ENCODE measurements at places on chromosomes 7 and 10.

GRCh38 chr10:62437696-62438095 is 63.5 kb downstream of the ZNF365 start:
- DNase-seq: no peak

DNA sequence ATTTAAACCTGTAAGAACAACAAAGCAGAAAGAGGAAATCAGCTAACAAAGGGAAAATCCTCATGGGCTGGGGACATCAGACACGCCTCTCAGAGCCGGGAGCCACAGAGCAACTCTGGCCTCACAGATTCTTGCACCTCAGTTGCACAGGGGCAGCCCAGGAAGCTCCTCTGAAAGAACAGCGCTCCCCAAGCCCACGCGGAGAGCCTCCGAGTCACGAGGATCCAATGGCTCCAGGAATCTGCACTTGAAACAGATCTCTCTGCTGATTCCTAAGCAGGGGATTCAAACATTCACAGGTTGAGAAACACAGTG is 213.2 kb upstream of the MGMT start:
- no peak for DNase-seq

DNA sequence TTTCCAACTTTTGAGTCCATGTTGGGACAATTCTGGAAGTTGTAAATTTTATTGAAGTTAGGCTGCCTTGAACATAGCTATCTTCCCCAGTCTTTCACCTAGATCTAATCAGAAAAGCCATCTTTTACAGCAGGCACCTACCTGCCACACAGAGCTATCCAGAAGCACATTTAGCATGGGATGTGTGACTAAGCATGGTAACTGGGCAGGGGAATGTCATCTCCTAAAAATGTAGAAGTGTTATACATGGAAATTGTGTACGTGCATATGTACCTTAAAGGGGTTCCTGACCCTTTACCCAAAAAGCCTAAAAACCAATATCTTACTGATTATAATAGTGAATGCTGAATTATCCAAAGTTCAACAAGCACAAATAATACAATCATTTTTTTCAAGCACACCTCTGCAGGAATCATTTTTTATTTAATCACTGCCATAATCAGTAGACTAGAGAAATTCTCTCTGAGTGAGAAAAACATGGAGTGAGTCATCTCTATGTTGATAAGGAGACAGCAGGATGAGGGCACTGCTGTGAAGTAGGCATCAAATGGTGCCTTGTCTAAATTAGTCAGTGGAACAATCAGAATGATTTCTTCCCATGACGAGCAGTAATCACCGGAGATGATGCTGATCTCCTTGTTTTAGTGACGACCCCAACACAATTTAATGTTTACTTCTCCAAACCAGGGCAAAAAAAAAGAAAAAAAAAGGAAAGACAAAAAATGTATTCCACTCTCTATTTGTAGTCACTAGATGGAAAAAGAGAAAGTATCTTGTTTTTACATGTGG is 75.9 kb downstream of the SORBS1 start:
- no peak for DNase-seq

- no peak for DNase-seq
Observed at GRCh38 chr7:64946772-64947171, 43.7 kb downstream of the ZNF273 start.

DNA sequence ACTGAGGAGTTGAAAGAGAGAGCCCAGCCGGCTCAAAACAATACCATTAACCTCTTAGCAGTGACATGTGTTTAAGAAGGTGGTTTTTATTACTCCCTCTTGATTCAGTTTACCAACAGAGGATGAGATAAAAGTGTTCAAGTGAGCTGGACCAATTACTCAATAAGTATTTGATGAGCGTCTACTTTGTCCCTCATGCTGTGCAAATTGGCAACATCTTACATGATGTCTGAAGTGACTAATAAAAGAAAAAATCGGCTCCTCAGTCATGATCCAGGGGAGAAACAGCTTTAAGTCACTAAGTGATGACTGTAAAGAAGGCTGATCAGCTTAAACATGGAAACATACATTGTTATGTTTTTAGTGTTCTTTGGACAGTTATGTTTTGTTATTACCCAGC is 7.8 kb downstream of the WNT16 start:
- DNase-seq: no peak

- no peak for DNase-seq
Observed at GRCh38 chr7:138545123-138545522, 85.1 kb downstream of the TRIM24 start.

DNA sequence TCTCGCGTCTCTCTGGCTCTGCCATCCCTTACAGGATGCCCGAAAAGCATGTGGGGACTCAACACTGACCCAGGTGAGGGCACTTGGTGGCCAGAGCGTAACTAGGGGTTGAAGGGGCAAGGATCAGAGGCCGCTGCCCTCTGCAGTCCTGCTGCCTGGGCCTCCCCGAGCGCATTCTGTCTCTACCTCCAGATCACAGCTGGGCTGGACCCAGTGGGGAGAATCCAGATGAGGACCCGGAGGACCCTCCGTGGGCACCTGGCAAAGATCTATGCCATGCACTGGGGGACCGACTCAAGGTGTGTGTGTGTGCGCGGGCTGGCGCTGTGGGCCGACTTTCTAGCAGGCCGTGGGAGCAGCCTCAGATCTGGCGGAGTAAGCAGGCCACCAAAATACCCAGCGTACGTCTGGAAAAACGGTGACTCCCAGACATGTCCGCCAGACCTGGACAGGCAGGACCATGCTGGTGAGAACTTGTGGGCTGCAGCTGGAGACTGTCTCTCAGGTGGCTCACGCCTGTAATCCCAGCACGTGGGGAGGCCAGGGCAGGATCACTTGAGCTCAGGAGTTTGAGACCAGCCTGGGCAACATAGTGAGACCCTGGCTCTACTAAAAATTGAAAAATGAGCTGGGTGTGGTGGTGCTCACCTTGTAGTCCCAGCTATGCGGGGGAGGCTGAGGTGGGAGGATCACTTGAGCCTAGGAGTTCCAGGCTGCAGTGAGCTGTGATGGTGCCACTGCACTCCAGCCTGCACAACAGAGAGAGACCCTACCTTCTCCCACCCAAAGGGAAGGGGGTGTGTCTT is 3.2 kb downstream of the GNB2 start:
- DNase-seq: no peak

- DNase-seq: no peak
Observed at GRCh38 chr10:44017483-44018145, 367.3 kb downstream of the CXCL12 start.

DNA sequence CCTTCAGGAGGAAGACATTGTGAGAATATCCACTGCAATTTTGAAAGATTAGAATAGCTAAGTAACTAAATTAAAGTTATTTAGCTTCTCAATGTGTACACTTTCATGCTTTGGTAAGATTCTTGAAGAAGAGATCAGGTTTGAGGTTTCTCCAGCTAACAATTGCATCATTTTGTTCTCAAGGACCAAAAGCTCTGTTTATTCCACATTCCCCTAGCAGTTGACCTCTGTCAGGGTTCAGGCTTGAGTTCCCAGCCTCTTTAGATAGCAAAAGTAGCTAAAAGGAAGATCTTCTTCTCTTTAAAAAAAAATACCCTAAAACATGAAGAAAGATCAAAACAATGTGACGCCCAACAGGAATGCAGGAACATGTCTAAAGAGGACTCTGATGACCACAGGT is 179.4 kb upstream of the IGFBP3 start:
- DNase-seq: no peak

DNA sequence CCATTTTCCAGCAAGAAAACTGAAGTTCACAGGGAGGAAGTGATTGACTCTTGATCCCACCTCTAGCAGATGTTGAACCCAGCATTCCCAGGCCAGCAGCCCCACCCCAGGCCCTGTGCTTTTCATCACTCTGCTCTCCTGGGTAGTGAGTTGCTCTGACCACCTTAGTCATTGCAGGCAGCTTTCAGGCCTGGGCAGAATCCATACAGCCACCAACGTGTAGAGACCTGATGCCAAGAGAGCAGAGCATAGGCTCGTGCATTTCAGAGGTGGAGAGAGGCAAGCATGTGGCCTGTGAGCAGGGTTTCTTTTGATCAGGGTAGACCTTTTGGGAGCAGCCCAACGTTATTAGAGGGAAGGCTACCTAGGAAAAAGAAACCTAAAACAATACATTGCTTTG is 334.6 kb downstream of the PTEN start:
- no peak for DNase-seq

DNA sequence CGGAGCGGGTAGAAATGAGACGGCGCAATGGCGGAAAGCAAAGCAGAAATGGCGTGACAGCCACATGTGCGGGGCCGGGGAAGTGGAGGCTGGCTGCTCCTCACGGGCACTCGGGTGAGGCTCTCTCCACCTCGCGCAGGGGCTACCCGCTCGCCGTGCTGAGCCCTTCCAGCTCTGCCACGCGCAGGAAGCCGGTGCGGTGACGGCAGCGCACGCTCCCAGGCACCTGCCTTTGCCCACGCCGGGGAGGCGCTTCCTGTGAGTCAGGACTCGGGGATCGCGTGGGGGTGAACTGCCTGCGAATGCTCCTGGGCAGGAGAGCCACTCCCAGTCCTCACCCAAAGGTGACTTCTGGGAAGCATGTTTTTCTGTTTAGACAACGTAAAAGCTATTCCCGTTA is 431.2 kb downstream of the GLRX3 start:
- no peak for DNase-seq

DNA sequence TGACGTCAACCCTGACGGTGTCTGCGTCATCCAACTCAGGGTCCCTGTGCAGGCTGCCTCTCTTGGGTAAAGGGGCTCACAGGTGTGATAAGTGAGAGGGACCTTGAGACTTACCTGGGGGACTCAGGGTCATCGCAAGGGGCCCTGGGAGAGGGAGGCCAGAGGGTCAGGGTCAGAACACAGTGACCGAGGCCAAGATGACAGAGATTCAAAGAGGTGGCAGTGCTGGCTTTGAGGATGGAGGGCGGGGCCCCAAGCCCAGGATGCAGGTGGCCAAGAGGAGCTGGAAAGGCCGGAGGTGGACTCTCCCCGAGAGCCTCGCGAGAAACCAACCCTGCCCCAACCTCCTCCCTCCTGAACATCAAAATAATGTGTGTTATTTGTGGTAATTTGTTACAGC is 165.2 kb upstream of the PPP2R2D start:
- DNase-seq: no peak

GRCh38 chr10:82980321-82980720 is 1105.3 kb downstream of the NRG3 start:
- no peak for DNase-seq

- no peak for DNase-seq
Observed at GRCh38 chr7:102220960-102221800, 65.5 kb upstream of the SH2B2 start.

GRCh38 chr7:6232534-6232933 is 39.9 kb downstream of the CYTH3 start:
- DNase-seq: no peak

- DNase-seq: no peak
Observed at GRCh38 chr7:103134836-103135554, 13.9 kb downstream of the NAPEPLD start.

GRCh38 chr10:124231168-124232155 is 138.1 kb upstream of the CHST15 start:
- DNase-seq: no peak

DNA sequence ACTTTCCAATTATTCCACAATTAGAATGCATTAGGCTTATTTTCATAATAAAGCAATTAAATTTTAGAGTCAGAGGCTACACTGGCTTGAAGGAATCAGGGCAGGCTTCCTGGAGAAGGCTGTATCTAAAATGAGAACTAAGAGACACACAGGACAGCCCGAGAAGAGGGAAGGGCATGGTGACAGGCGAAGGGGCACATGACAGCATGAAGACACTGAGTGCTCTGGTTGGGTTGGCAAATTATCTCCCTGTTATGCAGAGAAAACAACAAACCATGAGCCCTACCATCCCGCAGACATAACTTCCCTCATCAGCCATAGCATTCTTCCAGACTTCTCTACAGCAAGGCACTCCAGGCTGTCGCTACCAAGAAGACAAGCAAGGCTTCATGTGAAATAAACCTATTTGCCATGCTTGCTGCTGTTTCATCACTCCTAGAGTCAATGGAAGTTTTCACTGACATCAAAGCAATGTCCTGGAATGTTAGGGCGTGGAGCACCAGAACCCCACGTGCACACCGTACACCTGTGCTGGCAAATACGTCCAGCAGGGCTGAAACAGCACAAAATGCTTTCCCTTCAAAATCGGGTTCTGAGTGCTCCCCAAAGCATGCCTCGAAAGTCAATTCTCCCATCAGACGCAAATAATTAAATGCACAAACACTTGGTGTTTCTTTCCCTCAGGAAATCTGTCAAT is 21.3 kb downstream of the VOPP1 start:
- DNase-seq: no peak

DNA sequence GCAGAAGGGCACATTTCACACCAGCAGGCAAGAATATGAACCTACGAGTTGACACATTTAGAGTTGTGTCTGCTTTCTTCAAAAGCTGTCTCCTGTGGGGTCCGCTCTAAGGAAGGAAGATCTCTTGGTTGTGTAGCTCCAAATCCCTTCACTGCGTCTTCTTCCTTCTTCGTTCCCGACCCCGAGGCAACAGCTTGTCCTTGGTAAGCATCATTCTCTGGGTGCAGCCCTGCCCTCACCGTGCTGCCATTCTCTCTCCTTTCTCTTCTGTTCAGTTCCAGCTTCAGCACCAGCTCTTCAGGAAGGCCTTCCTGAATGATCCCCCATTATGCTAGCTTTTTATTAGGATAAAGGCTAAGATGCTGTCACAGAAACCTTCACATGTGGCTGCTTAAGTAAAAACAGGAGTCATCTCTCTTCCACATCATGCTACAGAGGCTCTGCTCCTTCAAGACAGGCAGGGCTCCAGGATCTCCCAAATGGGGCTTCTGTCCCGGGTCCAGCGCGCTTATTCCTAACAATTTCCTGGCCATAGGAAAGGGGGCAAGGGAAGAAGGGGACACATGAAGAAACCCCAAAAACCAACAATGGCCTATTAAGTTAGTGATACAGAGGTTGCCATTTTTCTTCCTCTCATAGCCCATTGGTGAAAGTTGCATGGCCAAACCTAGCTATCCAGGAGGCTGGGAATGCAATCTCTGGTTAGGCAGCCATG is 52.2 kb upstream of the SHH start:
- no peak for DNase-seq

- no peak for DNase-seq
Observed at GRCh38 chr10:31952066-31952465, 23.4 kb upstream of the ARHGAP12 start.

Measured in activated T-cell treated with anti-CD3 and anti-CD28 coated beads for 24 hours (primary cell).